ENCODE measurements at places on chromosomes 6 and 20. TPM values are rescaled to one million over a fixed set of nuclear protein-coding genes. Genes with fewer than 3 reads are reported as not detected.

The CST1 gene
- total RNA-seq, result not detected

The TCF15 gene
- 0.36 TPM for total RNA-seq

The CALHM5 gene
- total RNA-seq, result not detected

DNA sequence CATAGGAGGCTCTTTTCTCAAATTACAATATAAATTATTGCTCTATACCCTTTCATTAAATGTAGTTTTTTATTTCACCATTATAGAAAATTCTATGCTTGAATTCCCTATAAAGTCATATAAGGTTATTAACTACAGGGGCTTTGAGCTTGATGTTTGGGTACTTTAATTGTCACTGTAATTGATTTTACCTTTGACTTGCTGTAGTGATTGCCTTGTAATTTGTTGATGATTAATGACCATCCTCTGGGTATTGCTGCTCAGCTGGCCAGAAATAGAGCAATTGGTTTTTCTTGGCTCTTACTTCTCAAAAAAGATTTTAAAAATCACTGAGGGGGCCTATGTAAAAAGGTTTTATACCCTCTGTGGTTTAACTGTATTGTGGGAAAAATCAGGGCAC lies 1186.0 kb downstream of the KHDRBS2 start:
- DNase-seq, result no peak

DNA sequence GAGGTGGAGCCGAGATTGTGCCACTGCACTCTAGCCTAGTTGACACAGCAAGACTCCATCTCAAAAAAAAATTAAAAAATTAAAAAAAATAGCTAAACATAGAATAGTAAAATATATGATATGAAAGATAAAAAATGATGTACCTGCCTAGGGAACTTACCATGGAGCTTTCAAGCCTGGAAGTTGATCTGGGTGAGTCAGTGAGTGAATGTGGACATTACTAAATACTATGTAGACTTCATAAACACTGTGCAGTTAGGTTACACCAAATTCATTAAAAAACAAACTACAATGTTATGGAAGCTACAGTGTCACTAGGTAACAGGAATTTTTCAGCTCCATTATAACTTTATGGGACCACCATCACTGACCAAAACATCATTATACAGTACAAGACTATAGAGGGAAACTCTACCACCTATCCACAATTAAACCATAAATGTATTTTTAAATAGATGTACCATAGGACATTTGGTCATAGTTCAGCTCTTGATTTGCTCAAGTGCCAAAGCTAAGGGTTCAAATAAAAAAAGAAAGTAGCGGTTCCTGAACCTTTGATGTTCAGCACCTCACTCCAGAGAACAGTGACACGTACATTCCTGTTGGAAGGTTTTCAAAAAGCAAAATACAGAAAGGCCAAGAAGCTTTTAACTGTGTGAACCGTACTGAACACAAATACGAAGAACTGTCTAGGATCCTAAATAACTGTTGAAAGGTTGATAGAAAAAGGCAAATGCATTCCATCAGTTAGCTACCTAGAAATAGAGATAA lies 52.4 kb upstream of the SPDEF start:
- DNase-seq, result no peak
